A549 treated with DMSO at 1 μM for 4 hours (cell line): ENCODE measurements at places on chromosomes 3 and 15. TPM values are rescaled to one million over a fixed set of nuclear protein-coding genes. Genes with fewer than 3 reads are reported as not detected.

The CAPN3 gene
- total RNA-seq = 0.21 to 0.95 TPM (median 0.23 TPM) in 5 replicates

The AQP9 gene
- not detected in 5 replicates for total RNA-seq

The RAD54L2 gene
- total RNA-seq = 4.4 to 5.9 TPM (median 4.9 TPM) in 5 replicates

The CCRL2 gene
- 0.15 to 0.38 TPM (median 0.17 TPM) in 5 replicates for total RNA-seq

The SLC28A2 gene
- not detected in 5 replicates for total RNA-seq

The ITPKA gene
- total RNA-seq = 1.1 to 1.9 TPM (median 1.4 TPM) in 5 replicates

The CHRNA7 gene
- 3.3 to 4.7 TPM (median 4.2 TPM) in 5 replicates for total RNA-seq

The GNAT1 gene
- total RNA-seq = 0.09 TPM in 1 of 5 replicates, not detected in the others

The PRR20G gene
- total RNA-seq = 0.07 to 0.15 TPM in 2 of 5 replicates, not detected in the others

The CGNL1 gene
- 1.6 to 2.4 TPM (median 2.0 TPM) in 5 replicates for total RNA-seq

The UBA5 gene
- 19.8 to 32.1 TPM (median 25.4 TPM) in 5 replicates for total RNA-seq

The MASP1 gene
- total RNA-seq = 0.06 TPM in 1 of 5 replicates, not detected in the others

The SPATA16 gene
- not detected in 5 replicates for total RNA-seq

The NEO1 gene
- total RNA-seq = 32.8 to 37.7 TPM (median 33.4 TPM) in 5 replicates

The CHRM5 gene
- 0.05 TPM in 1 of 5 replicates, not detected in the others for total RNA-seq

The LAMB2 gene
- 87.0 to 93.1 TPM (median 91.1 TPM) in 5 replicates for total RNA-seq

The RBMS3 gene
- total RNA-seq = 0.34 to 0.95 TPM (median 0.77 TPM) in 5 replicates

The AGTR1 gene
- 0.44 to 0.61 TPM (median 0.48 TPM) in 5 replicates for total RNA-seq

The ZFYVE19 gene
- total RNA-seq = 17.6 to 19.5 TPM (median 18.1 TPM) in 5 replicates

The ACAN gene
- 0.15 to 0.28 TPM (median 0.21 TPM) in 5 replicates for total RNA-seq

The PARP9 gene
- 4.9 to 7.0 TPM (median 5.5 TPM) in 5 replicates for total RNA-seq

The ALDH1A3 gene
- total RNA-seq = 23.0 to 25.5 TPM (median 23.8 TPM) in 5 replicates

The FGF12 gene
- total RNA-seq = 0.38 to 0.97 TPM (median 0.63 TPM) in 5 replicates

The GMNC gene
- not detected in 5 replicates for total RNA-seq

The CXCR6 gene
- total RNA-seq = not detected in 5 replicates

The GP5 gene
- total RNA-seq = 0.03 to 0.07 TPM in 2 of 5 replicates, not detected in the others

The SCG3 gene
- 0.02 to 0.20 TPM (median 0.05 TPM) in 5 replicates for total RNA-seq

The CLDN16 gene
- total RNA-seq = 0.06 to 0.11 TPM in 2 of 5 replicates, not detected in the others

The MESP1 gene
- 2.7 to 8.0 TPM (median 6.3 TPM) in 5 replicates for total RNA-seq

The TNNC1 gene
- 1.2 to 2.0 TPM (median 1.4 TPM) in 5 replicates for total RNA-seq

The LRTM1 gene
- total RNA-seq = not detected in 5 replicates

The CMTM8 gene
- 4.6 to 11.2 TPM (median 9.9 TPM) in 5 replicates for total RNA-seq

The APBA2 gene
- total RNA-seq = 16.6 to 22.6 TPM (median 19.1 TPM) in 5 replicates

The SNRK gene
- 4.2 to 5.4 TPM (median 4.7 TPM) in 5 replicates for total RNA-seq

The GOLGA6L7 gene
- total RNA-seq = not detected in 5 replicates

The CSTA gene
- total RNA-seq = 0.63 to 1.2 TPM (median 1.1 TPM) in 5 replicates

The RARB gene
- 6.6 to 16.1 TPM (median 14.1 TPM) in 5 replicates for total RNA-seq

The ST8SIA2 gene
- 0.40 to 1.1 TPM (median 0.64 TPM) in 5 replicates for total RNA-seq

The SCN11A gene
- 0.01 TPM in 1 of 5 replicates, not detected in the others for total RNA-seq

The PLSCR5 gene
- not detected in 5 replicates for total RNA-seq

The LRRFIP2 gene
- 51.9 to 63.1 TPM (median 58.7 TPM) in 5 replicates for total RNA-seq

The TMEM45A gene
- 2.4 to 3.0 TPM (median 2.7 TPM) in 5 replicates for total RNA-seq

The ARHGEF26 gene
- total RNA-seq = 6.3 to 7.8 TPM (median 7.0 TPM) in 5 replicates

The PAQR9 gene
- 2.9 to 4.0 TPM (median 3.4 TPM) in 5 replicates for total RNA-seq

The SLC24A5 gene
- not detected in 5 replicates for total RNA-seq

The MYZAP gene
- 0.51 to 0.88 TPM (median 0.63 TPM) in 5 replicates for total RNA-seq

The BTBD1 gene
- 49.5 to 64.7 TPM (median 57.2 TPM) in 5 replicates for total RNA-seq

The TGM4 gene
- total RNA-seq = 0.05 to 0.09 TPM (median 0.07 TPM) in 3 of 5 replicates, not detected in the others

The ROBO1 gene
- 8.6 to 15.3 TPM (median 14.8 TPM) in 5 replicates for total RNA-seq

The EAF2 gene
- total RNA-seq = 2.4 to 2.9 TPM (median 2.8 TPM) in 5 replicates

The ACKR4 gene
- total RNA-seq = 0.03 TPM in 1 of 5 replicates, not detected in the others

The BCHE gene
- 1.1 to 1.2 TPM (median 1.1 TPM) in 5 replicates for total RNA-seq

The RCCD1 gene
- total RNA-seq = 25.3 to 40.0 TPM (median 33.0 TPM) in 5 replicates

The HDAC11 gene
- total RNA-seq = 5.5 to 12.3 TPM (median 7.5 TPM) in 5 replicates

The SMAD6 gene
- 18.4 to 28.2 TPM (median 25.0 TPM) in 5 replicates for total RNA-seq
